ENCODE measurements at places on chromosomes 5 and 9.

DNA sequence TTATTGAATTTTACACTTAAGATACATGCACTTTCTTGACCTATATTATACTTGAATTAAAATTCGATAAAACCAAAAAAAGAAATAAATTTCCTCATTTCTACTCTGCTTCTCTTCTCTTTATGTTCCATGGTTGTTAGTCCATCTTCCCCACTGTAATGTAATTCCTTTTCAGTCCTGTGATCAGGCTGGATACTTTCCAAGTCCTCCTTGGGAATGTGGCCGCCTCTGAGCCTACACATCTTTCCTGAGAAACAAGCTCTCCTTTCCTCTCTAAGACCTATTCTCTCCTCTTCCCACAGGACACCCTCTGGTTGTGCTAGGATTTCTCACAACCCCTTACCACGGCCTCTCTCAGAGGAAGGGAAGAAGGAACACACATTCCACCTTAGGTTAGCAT is 285.1 kb downstream of the DNAH5 start:
- DNase-seq: no peak

- no peak for DNase-seq
Observed at GRCh38 chr5:108320231-108320630, 61.7 kb downstream of the FBXL17 start.

- DNase-seq: no peak
Observed at GRCh38 chr9:4740388-4740637, 689 bp downstream of the AK3 start.

- DNase-seq: no peak
Observed at GRCh38 chr9:125538092-125538473, 168.9 kb downstream of the MAPKAP1 start.

- DNase-seq: no peak
Observed at GRCh38 chr5:9108162-9108561, 437.7 kb downstream of the SEMA5A start.

- no peak for DNase-seq
Observed at GRCh38 chr9:131420980-131421624, 27.2 kb downstream of the PRRC2B start.

GRCh38 chr5:139116100-139116655 is 82.0 kb downstream of the SIL1 start:
- no peak for DNase-seq

GRCh38 chr9:6054280-6055099 is 39.1 kb upstream of the RANBP6 start:
- peak; percentile 35 for DNase-seq

- no peak for DNase-seq
Observed at GRCh38 chr9:79665931-79666330, 94.2 kb downstream of the TLE4 start.

DNA sequence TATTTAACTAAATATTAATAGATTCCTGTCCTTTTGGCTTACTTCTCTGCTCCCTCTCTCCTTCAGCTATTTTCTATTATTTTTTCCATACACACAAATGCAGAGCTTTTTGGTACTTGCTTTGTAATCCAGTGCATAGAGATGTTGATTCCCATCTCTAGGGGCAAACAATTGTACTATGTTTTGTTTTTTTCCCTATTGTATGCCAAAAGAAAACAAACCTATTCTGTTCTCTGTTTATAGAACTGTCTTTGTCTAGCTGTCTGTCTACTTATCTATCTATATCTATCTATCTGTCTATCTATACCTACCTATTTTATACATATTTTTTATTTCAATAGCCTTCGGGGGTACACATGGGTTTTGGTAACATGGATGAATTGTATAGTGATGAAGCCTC is 121.6 kb upstream of the LIFR start:
- DNase-seq: no peak

DNA sequence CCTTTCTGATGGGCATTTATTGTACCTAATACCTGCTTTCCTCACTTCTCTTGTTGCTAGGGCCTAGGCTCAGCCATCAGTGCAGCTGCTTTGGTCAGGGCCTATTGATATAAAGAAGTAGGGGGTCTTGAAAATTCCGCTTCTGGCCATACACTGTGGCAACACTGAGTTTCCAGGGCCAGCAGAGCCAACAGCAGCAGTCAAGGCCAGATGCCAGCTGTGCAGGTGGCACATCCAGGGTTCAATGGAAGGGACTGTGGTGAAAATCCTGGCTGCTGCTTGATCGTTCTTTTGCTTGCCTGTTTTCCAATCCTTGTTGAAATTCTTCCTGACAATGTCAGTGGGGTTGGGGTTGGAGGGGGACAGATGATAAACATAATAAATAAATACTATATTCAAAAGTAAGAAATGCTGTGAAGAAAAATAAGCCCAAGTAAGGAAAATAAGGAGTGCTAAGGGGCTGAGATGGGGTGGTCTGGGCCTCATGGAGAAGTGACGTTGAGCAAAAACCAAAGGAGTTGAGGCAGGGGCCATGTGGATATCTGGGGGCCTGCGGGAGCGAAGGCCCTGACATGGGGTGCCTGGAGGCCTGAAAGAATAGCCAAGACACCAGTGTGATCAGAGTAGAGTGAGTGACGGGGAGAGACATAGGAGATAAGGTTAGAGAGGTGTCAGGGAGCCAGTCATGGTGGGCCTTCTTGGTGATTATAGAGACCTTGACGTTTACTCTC is 91.0 kb upstream of the ALDH1B1 start:
- DNase-seq: no peak

- DNase-seq: no peak
Observed at GRCh38 chr5:167305591-167306213, 985.7 kb upstream of the WWC1 start.

GRCh38 chr9:134412298-134412711 is 86.0 kb downstream of the RXRA start:
- no peak for DNase-seq

DNA sequence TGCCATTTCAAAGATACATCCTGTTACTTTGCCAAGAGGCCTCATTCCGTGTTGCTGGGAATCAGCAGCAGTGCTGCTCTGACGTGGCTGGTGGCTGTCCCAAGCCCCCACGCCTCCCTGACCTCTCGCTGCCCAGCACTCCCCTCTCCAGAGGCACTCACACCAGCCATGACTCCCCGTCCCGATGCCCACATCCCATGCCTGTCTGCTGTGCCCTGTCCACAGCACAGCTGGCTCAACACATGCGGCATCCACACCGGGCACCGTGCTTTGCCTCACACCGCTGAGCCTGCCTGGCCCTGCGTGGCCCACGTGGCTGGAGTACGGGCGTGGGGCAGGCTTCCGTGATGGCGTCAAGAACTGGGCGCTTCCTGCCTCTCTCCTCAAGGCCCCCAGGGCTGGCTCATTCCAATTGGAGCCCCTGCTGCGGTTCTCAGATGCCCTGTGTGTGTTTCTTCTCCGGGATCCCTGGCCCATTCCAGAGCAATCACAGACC is 7.8 kb upstream of the LCN1 start:
- DNase-seq: no peak

DNA sequence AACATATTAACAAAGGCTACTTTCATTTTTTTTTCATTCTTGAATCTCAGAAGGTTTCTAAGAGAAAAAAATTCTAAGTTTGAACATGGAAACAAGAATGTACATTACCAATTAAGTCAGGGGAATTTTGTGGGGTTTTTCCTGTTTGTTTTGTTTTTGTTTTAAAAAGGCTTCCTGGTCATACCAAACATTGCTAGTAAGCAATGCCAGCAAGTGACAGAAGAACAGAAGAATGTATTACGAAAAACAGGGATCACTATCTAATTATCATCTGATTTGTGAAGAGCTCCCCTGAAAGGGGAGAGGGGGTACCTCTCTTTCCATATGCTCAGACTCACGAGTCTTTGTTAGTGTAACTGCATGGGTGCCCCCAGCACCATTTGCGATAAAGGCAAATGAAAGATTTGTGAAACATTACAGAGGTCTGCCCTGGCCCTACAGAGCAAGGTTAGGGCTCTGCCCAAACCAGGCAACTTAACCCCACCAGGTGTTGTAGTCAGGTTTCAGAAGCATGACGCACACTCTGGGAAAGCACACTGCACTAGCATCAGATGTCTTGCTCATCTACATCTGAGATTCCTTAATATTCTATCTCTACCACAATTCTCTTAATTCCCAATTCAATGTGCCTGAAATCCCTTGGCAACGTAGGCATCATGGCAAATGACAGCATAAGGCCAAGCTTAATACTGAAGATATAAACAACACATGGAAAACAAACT is 268.2 kb downstream of the MLLT3 start:
- DNase-seq: no peak

DNA sequence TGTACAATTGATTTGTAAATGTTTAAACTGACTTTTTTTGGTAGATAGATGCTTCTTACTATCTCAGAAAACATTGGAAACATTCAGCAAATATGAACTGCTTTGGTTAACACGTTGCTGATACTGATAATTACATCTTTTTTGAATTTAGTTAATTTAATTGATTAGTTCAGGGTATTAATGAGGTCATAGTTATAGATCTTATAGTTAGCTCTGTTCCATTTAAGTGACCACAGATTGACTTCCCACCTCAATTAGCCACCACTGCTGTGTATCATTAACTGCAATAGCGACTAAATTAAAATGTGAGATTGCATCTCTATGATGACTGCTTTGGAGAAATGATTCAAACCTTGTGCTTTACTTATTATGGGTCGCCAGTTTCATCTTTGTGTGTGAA is 407.1 kb upstream of the EDIL3 start:
- no peak for DNase-seq

- DNase-seq: no peak
Observed at GRCh38 chr5:150764530-150764929, 5.7 kb upstream of the DCTN4 start.

DNA sequence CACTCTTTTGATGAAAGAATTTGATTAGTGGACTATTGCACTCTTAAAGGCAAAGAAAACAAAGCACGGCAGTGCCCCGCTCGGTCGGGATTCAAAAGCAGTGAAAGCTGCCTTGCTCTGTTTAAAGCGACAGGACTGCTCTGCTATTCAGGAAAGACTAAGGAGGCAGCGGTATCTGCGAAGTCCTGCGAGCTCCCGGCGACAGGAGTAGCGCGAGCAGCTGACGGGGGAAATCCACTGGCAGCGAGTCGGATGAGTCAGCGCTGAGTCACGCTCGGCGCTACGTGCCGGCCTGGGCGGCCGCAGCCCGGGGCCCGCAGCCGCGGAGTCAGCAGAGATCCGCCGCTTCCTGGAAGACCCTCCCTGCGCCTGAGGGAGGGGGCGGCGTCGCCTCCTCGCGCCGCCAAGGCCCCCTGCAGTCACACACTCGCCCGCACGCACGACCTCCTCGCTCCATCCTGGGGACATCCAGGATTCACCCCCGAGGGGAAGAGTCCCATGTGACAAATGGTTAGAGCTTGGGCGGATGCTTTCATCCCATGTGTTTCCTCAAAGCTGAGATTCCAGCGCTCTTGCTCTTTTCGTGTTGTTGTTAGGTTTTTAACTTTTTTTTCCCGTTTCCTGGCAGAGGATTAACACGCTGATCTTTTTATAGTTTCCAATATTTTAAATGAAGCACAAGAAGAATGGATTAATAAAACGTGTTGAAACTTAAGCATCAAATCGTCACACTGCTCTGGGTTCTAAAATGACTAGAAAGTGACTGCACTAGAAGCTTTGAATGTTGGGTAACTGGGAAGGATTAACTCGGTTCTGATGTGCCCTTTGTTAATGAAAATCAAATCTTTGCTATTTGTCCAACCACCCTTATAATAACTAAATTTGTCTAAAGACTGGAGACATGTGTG is 102.5 kb downstream of the ARRDC3 start:
- DNase-seq: peak; percentile 80

DNA sequence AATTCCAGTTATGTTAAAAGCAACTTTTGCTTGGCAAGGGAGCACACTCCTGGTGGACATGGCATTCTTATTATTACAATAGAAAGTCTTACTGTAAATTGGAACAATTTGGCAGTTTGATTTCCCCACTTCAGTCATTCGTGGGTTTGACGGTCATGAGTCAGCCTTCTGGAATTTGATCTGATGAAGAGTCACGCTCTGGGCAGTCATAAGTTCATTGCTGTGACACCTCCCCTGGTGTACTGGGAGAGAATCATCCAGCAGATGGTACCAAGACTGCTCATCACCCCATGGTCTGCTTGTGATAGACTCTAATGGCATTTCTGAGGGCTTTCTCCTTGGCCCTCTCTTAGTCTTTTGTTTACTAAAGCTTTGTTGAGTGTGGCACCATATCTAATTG is 53.8 kb downstream of the GLRA1 start:
- DNase-seq: no peak

Measured in activated CD8-positive, alpha-beta memory T cell treated with anti-CD3 and anti-CD28 coated beads for 1 hour (primary cell).